Kasumi-1 (cell line): ENCODE measurements at places on chromosomes 2 and 18.
A peak's percentile ranks its signal among the peaks of the same experiment; 100 is the strongest.

DNA sequence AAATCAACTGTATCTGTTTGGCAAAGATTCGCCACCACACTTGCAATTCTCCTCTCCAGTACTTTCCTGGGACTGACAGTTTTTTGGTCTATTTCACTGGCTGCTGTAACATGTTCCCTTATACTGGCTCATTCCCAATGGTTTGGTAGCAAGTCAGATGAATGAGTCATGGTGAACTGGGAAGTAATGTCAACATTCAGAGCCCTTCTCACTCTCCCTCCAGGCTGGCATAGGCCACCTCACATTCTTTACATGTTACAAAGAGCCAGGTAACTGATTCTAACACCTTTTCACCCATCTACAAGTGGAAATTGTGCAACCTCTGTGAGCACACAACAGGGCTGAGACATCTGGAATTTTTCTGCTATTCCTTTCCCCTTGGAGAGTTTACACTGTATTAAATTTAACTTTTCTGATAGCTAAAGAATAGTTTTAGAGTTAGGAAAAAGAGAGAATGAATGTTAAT, 111.3 kb upstream of the TLK1 start:
- DNase-seq = peak; percentile 39

DNA sequence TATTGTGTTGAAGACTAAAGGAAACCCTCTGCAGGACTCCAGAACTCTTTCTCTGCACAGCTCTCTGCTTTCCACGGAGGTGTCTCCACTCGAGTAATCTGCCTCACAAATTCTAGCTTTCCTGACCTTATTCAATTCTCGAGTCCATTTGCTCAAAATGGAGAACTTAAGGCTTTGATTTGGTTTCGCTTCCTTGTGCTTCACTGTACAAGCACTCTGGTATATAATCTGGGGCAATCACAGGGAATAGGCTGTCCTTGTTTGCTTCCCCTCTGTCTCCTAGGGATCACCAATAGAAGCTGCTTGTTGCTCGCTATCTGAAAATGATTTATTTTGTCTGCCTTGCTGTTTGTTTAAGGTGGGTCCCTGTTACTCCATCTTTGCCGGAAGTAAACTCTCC, 129.1 kb upstream of the DOCK10 start:
- DNase-seq = no peak

DNA sequence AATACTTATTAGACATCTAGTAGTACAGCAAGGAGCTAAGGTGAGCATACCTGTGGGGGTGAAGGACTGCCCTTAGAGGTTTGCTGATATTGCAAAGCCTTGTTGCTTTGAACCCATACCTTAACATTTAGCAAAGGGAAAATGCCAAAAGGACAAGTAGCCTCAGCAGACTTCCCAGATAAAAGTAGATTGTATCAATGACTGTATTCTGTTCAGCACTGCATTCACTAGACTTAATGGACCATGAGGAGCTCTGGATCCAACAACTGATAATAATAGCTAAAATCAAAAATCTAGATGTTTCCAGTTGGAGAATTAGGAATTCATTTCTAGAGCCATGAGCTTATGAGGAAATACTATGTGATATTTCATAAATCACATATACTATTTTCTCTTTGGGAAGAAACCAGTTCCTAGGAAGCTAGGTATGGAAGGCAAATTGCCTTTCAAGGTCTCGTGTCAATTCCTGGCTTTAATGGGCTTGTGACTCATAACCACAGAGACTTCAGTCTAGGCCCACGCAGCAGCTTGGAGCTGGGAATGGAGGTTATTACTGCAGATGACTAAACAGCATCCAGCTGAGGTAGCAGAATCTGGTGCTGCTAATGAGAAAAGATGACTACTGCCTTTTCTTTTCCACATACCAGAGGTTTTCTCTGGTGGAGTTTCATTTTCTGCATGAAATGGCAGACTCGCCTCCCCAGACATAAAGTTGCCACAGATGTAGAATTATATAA, 191.2 kb upstream of the NABP1 start:
- no peak for DNase-seq

DNA sequence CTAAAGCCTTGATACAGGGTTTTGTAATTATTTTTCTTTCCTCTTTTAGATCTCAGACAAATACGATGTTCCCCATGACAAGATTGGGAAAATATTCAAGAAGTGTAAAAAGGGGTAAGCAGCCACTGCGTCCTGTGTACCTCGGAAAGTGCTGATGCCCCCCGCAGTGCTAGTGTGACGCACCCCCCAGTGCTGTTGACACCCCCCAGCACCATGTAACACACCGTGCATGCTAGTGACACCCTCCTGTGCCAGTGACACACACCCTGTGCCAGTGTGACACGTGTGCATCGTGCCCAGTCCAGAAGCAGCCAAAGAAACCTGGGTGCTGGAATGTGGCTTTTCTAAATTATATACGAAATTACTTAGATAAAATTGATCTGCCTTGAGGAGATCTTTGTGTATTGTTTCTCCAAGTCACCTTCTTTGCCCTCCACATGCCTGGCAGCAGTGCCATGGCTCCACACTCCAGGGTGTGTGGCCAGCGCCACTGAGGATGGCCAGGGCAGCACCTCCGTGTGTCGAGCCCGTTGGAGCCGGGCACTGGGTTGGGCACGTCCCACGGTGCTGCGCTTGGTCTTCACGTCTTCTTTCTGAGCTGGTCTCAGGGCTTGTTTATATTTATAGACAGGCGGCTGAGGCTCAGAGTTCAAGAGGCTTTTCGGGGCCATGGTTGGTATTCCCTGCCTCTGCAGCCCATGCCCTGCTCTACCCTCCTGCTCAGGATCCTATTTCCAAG, 44.3 kb upstream of the KLF11 start:
- no peak for DNase-seq

GRCh38 chr2:174544156-174544555, 53.4 kb downstream of the WIPF1 start:
- no peak for DNase-seq

GRCh38 chr2:31413862-31414550, 536 bp downstream of the XDH start:
- peak; percentile 36 for DNase-seq

DNA sequence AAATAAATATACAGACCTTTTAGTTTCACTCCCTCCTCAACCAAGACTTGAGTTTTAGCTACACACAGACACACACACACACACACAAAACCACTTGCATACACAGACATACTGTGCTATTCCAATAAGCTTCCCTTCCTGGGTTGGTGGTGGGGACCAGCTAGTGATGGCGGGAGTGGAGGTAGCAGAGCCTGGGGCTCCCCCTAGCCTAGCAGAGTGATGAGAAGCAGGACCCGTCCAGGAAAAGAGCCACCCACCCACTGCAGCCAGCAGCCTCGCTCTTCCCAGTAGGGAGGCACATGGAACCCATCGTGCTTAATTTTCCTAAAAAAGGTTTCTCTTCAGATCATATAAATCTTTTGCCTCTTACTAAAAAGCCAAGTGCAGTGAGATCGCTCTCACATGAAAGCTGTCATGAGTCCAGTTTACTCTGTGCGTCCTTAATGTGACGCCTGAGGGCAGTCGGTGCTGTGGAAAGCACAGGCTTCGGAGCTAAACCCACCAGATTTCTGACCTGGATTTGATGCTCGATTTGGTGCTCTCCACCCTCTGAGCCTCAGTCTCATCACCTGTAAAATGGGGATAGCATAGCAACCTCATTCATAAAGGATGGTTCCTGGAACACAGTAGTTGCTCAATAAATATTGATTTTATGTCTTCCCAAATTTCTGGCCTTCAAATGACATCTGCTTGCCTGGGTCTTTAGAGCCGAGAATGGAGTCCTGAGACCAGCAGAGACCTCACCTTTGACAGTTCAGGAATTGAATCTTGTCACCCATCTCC, 60.1 kb upstream of the YWHAQ start:
- DNase-seq = no peak

DNA sequence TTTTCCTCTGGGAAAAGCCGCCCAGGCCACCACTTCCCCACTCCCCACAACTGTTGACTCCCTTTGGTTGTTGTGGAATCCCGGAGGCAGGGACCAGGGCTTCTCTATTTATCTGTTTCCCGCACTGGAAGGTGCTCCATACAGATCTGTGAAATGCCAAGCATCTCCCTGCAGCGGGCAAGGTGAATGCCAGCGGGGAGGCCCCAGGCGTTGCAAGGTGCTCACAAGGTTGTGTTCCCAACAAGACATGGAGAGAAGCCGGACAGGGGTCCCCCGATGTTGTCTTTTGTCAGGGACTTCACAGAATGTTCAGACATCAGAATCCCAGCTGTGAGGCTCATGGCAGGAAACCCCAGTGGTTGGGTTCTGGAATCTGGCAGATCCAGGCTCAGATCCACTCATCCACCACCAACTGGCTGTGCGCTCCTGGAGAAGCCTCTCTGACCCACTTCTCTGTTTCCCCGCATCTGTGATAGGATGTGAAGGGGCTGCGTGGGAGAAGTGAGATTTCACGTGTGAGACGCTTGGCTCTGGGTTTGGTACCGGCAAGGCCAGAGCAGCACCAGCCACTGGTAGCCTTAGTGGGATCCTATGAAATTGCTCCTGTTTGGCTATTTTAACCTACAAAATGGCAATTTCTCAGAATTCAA, 8.6 kb upstream of the NEU2 start:
- no peak for DNase-seq

GRCh38 chr2:37776487-37776886, 105.0 kb upstream of the CDC42EP3 start:
- DNase-seq = no peak

DNA sequence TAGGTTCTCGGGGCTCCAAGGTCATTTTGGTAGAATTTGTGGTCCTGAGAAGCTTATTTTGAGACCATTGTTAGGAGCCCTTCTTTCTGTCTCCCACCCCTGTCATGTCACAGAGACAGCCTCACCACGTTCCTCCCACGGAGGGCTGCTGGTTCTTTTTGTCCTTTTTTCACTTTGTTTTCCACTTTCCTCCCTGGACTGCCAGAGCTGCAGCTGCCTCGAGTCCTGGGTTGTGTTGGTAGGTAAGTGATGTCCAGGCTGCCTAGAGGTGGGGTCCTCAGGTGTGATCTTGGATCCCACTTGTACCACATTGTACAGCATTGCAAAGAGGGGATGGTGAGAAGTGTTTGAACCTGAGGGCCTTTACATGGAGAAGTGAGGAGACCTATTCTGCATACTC, 130.2 kb upstream of the EML6 start:
- no peak for DNase-seq

- no peak for DNase-seq
These were observed 59.6 kb downstream of the ASB1 start for GRCh38 chr2:238486123-238486848.

DNA sequence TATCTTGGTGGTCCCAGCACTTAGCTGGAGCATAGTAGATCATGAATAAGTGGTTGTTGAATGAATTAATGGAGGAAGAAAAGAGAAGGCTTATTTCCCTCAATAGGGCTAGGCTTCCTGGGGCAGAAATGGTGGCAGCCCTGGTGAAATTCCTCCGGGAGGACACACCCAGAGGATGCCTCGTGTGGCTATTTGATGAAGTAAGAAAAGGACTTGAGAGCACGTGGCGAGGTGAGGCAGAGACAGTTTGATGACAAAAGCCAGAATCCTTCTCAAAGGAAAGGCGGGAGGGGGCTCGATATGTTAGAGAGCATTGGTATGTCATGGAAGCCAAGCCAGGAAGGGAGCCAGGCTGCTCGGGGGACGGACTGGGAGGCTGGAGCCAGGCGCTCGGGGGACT, 14.7 kb downstream of the FAM228A start:
- DNase-seq = no peak

- DNase-seq = no peak
These were observed 145.7 kb upstream of the KLF7 start for GRCh38 chr2:207311316-207312005.

DNA sequence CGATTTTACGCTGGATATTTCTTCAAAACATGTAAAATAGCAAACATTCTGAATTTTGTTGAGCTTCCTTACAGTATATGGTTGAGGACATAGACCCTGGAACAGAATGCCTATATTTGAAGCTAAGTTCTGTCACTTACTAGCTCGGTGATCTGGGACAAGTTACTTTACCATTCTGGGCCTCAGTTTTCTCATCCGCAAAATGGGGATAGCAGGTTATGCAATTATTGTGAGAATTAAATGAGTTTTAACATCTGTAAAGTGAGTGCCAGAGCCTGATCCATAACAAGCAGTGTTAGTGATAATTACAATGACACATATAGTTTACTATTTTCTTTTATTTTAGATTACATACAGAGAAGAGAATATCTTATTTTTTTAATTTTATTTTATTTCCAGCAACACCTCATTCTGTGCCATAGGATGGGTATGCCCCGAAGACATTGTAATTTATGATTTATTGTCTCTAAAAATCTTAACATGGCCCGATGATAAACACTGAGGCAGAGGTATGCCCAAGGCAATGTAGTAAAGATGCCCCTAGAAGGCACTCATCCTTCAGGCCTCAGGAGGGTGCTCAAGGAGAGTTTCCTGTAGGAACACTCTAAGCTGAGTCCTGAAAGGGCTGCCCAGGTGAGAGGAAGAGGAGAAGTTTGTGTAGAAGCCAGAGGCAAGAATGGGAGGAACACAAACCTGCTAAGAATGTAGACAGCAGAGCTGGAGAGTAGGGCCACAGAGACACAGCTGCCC, 250.9 kb downstream of the BCL11A start:
- no peak for DNase-seq

DNA sequence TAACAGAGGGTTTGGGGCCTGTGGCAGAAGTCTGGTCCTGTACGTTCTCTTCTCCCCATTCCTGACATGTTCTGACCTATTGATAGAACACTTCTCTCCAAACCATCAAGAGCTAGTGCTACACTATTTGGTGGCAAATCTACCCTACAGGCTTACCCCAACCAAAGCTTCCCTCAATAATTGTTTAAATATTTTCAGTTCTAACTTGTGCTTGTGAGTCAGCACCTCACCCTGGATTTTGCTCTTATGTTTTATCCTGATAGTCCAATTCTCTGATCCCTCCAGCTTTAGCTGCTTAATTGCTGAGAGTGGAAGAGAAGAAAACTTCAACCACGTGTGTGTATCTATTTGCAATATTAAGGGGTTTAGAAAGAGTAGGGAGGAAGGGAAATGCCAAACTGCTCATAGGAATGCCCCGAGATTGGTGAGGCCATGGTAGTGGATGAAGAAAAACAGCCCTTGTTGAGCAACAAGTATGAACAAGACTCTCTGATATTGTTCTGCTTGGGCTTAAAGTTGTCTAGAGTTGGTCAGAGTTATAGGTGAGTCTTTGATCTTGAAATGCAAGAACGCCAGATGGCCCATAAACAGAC, 67.8 kb upstream of the PARD3B start:
- no peak for DNase-seq

DNA sequence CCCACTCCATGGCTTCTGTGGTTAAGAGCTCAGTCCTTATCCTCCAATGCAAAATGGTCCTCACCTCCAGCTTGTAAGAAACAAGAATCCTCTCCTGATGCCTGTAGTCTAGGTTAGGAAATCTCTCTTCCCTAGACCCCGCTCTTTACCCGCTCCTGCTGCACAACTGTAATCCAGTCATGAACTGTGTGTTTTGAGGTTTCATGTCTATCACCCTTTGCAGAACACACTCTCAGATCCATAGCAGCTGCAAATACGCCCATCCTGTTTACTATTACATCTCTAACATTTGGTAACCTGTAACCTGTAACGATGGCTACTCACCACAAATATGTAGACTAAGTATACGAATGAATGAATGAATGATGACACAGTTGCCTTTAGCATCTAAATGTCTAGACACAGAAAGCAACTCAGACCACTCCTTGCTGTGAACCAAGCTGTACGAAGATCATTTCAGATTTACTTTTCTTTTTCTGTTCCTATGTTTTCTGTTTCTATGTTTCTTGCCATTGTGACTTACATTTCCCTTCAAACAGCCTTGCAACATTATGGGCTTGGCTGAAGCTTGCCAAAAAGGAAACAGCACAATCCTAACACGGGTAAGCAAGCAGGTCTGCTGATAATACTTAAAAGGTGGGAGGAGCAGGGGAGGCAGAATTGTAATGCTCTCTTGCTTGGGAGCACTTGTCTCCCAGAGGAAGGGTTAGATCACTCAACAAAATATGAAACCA, 53.7 kb downstream of the EPHA4 start:
- no peak for DNase-seq
